ENCODE measurements at places on chromosomes 12 and 14. TPM values are rescaled to one million over a fixed set of nuclear protein-coding genes. Genes with fewer than 3 reads are reported as not detected.

The TBX3 gene
- total RNA-seq, result 3.9 TPM

The CAPRIN2 gene
- 14.8 TPM for total RNA-seq

The NKX2-1 gene
- 0.52 TPM for total RNA-seq

The C12orf50 gene
- total RNA-seq, result 0.44 TPM

The STYK1 gene
- 0.16 TPM for total RNA-seq

The LRIG3 gene
- total RNA-seq, result 2.6 TPM

The KCNC2 gene
- 2.3 TPM for total RNA-seq

The LGR5 gene
- not detected for total RNA-seq

The TAS2R9 gene
- 1.3 TPM for total RNA-seq

The NUMB gene
- total RNA-seq, result 25.1 TPM
